ENCODE measurements at places on chromosomes 6 and 20.

DNA sequence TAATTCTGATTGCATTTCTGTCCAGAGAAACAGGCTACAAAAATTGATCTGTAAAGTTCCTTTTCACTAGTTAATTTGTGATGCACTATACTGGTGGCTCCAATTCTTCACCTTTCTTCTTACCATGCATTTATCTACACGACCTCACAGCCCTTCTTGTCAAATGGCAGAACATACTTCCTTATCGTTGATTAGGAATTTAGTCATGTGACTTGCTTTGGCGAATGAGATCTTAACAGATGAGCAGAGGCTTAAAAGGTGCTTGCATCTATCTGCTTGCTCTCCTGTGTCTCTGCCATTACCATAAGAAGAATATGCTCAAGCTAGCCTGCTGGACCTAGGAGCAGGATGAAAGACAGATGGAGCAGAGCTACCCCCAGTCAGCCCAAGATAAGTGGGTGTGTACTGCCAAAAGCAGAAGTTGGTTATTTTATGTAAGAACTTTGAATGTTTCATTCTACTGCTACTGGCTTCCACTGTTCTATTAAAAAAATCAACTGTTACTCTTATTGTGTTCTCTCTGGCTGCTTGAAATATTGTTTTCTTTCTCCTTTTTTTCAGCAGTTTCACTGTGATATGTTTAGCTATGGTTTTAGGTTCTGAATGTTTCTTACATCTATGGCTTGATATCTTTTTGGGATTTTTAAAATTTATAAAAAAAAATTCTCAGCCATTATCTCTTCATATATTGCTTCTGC lies 40.2 kb upstream of the RBM24 start:
- no peak for DNase-seq

- no peak for DNase-seq
These were observed 174.9 kb upstream of the GGTLC1 start for GRCh38 chr20:24163506-24163905.

DNA sequence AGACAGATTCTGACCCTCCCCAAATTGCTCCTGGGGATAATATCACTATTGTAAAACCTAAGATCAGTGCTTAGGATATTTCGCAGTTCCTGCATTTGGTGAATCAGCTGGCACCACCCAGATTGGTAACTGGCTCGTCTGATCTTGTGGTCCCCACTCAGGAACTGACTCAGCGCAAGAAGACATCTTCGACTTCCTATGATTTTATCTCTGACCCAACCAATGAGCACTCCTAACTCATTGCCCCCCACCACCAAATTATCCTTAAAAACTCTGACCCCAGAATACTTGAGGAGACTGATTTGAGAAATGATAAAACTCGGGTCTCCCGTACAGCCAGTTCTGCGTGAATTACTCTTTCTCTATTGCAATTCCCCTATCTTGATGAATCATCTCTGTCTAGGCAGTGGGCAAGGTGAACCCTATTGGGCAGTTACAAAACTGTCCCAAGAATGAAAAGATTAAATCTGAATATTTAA lies 55.7 kb upstream of the PRND start:
- no peak for DNase-seq

DNA sequence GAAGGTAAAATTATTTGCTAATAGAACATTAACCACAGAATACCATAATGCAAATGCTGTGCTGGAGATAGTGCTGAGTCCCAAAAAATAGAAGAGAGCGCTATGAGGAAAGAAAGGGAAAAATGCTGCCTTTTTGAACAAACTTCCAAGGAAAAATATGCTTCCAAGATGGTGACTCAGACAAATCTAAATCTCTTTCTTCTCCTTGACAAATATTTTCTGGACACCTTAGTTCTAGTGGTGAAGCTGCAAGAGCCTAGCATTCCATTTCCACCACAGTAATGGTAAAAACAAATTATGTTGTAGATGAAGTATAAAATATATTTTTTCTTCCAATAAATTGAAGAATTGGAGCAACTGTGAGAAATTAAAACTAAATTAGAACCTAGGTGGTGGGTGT lies 155.6 kb upstream of the TBX18 start:
- no peak for DNase-seq

DNA sequence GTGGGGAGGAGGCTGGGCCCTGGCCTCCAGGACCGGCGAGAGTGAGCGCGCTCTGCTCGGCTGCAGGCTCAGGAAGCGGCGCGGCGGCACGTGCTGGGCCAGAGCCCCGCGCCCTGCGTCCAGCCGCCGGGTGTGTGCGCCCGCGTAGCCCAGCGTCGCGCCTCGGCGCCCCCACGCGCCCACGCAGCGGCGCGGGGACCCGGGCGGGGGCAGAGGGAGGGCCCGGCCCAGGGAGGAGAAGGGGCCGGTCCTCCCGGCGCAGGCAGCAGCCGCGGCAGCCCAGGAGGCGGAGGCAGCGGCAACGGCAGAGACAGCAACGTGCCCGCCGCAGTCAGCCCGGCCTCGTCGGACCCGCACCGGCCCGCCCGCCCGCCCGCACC lies at the start of gene EYA2:
EYA2 (plus strand) TSS at position 265 of the 380 bp plus-strand sequence. CDS start 95,168 bp downstream, outside the sequence.
- peak; percentile 38 for DNase-seq

DNA sequence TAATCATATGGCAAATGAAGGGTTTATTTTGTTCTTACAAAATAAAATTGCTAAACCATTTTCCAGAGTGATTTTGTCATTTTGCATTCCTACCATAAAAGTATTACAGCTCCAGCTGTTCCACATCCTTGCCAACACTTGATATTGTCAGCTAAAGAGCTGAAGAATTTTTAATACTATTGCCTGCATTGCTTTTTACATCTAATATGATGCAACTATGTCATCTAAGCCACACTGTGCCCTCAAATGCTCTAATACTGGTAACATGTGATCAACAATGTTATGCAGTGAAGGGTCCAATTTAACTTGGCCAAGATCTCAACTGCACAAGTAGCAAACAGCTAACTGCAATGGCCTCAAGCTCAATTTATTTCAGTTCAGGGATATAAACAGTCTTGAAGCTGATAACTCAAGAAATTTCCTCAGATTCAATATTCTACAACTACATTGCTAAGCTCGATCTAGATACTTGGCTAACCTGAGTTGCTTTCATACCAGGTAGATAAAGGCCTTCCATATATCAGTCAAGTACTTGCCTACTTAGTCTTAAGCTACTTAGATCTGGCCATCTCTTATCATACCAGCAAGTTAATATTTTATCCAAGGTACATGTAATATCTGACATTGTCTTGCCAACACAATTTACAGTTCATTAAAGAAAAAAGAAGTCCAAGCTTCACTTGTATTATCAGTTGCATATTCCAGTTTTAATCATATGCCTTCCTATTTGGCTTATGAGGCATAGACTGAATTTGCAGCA lies 17.0 kb downstream of the AKIRIN2 start:
- no peak for DNase-seq

DNA sequence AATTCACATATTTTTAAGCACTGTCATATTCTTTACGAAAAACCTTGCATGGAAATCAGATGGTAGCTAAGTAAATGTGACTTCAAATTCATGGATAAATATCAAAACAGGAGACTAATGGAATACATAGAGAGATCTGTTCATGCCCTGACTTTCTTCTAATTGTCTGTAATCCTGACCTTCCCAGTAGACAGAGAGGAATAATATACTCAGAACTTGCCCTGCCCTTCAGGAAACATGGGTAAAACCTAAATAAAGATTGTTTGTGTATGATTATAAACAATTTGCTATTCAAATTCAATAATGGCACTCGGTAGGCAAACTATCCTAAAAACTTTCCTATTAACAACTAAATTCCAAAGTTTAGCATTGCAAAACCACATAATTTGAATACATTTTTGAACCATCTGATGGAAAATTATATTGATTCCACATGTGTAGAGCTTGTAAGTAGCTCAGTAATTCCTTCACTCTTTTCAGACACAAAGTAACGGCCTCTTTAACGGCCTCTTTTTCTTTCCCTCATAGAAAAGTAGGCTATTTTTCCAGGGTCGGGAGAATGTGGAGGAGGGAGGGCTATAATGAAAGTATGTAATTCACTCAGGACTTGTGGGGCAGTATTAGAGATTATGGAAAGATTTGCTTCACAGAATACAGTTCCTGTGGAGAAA lies 227.6 kb downstream of the ALDH8A1 start:
- DNase-seq: peak; percentile 57

GRCh38 chr20:17795501-17796071 lies 95.8 kb downstream of the BANF2 start:
- DNase-seq: no peak

- DNase-seq: no peak
These were observed 105.0 kb downstream of the SLC24A3 start for GRCh38 chr20:19317237-19318069.

GRCh38 chr6:23775127-23775526 lies 350.9 kb upstream of the NRSN1 start:
- DNase-seq: no peak
